ENCODE measurements at places on chromosomes 3 and 15. TPM values are rescaled to one million over a fixed set of nuclear protein-coding genes. Genes with fewer than 3 reads are reported as not detected.

- DNase-seq: no peak
These were observed 208.3 kb downstream of the SCAPER start for GRCh38 chr15:76696840-76697239.

DNA sequence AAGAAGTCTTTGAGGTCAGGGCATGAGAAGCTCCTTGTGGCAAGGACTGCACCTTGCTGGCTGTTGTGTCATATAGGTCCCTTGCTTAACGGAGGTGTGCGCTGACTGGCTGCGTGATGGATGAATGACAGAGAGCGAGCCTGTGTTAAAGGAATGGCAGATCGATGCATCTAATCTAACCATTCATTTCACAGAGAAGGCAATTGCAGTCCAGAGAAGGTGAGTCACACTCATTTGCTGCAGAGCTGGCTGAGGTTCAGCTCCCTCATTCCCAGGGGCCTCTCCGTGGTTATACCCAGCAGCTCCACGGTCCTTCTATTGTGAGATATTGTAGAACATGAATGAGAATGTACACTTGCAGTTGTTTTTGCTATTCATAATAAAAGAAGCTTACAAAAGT lies 289.3 kb downstream of the EPHB1 start:
- DNase-seq: no peak

DNA sequence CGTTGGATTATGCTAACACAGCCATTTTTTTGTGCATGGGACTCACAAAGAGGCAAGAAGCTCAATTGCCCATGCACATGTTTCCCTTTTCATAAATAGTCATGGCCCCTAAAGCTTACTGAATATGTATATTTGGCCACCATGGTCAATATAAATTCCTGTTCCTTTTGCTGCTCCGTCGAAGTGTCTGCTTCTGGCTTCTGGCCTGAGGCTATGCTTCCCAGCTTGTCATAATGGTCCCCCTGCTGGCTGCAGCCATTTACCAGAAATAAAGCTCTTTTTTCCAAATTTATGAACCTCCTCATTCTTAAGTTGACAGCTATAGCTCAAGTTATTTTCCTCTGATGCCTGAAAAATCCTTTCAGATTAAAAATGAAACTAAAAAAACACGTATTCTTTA lies 602.1 kb downstream of the VGLL3 start:
- no peak for DNase-seq

GRCh38 chr15:63243101-63243500 lies 34.3 kb upstream of the APH1B start:
- DNase-seq: peak; percentile 89

- no peak for DNase-seq
These were observed 16.0 kb upstream of the PCOLCE2 start for GRCh38 chr3:142904639-142905436.

Gene CDCP1
- 79.0 TPM for total RNA-seq

DNA sequence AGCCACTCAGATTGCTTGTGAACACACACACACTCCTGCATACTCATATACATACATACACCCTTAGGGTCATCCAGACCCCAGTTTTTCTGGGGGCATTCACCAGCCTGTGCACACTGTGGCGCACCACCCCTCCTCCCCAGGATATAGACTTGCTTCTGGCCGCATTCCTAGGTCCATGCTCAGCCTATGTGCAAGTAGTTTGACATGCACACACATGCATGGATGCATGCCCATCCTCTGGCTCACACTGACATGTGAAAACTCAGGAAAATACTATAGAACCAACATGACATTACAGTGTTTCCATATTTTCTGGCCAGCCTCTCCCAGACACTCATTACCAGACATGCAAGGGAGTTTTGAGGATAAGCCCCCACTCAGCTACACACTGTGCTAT lies 79.3 kb upstream of the POLG start:
- no peak for DNase-seq

Gene TEX9
- total RNA-seq: 6.0 TPM

Gene IL12A
- 0.36 TPM for total RNA-seq

Gene SEMA3G
- 17.9 TPM for total RNA-seq

DNA sequence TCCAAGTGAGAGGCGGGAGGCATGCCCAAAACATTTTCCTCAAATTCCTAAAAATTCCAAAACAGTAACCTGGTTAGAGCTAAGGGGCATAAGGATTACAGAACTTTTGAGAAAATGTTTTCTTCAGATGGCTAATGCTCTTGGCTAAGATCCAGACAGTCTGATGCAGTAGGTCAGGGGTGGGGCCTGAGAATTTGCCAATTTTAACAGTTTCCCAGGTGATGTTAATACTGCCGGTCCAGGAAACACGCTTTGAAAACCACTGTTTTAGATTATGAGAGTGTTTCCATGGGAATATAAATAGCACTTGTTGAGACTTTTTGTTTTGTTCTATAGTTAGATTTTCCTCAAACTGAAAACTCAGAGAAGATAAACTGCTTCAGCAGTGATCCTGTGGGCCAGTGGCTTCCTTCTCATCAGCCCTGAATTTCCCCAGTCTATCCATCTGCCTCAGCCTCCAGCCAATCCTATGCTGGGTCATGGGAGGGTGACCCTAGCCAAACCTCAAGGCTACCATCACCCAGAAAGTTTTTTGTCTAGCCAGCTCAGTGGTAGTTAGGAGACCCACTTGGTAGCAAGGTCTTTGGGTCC lies 71.6 kb upstream of the ACP3 start:
- DNase-seq: no peak

Gene ABHD10
- 21.7 TPM for total RNA-seq

DNA sequence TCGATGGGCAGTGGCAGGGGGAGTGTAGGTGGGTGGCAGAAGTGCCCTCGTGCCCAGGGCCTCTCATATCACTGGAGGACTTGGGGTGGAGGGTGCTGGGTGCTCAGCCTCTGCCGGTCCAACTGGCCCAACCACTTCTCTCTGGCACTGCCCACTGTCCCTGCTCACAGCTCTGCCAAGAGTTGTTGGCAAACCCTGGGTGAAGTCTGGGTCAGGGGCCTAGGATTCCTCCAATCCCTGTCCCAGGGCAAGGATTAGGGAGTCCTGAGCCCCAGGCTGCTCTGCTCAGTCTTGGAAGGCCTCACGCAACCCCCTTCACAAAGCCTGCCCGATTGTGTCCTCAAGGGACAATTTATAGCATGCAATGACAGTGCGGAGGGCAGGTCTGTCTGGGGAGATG lies 5.2 kb upstream of the PRKCD start:
- DNase-seq: no peak

DNA sequence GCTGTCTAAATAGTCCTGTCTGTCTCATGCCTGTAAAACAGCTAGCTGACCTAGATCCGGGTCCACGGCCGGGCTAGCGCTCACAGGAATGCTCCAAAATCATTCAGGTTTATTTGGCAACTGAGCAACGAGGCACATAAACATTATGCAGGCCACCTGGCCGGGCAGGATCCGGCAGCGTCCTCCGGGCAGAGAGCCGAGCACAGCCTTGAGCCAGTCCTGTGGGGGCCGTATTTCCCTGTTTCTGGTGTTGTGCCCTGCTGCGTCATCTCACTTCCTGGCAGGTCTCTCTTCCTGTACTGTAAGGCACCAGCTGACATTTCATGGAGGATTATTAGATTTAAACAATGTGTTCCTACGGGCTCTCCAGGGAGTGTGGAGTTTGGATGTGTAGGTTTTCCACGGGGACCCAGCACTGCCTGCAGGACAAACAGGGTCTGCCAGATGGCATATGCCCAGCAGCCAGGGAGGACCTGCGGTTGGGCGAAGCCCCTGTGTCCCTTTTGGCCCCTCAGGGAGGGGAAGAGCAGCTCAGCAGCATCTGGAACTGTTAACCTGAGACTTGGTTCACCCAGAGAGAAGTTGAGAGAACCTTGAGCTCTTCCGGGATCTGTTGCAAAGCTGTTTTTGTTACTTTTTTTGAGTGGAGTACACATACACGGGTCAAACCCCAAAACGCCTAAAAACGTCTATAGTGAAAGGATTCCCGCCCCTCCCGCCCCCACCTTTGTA lies 16.6 kb upstream of the LRRK1 start:
- DNase-seq: peak; percentile 68
